ENCODE measurements at places on chromosomes 7 and 10.

- DNase-seq, result peak; percentile 40
These were observed 50.0 kb downstream of the SRI start for GRCh38 chr7:88169717-88170320.

- no peak for DNase-seq
These were observed 8.6 kb downstream of the PSAP start for GRCh38 chr10:71842422-71842821.

DNA sequence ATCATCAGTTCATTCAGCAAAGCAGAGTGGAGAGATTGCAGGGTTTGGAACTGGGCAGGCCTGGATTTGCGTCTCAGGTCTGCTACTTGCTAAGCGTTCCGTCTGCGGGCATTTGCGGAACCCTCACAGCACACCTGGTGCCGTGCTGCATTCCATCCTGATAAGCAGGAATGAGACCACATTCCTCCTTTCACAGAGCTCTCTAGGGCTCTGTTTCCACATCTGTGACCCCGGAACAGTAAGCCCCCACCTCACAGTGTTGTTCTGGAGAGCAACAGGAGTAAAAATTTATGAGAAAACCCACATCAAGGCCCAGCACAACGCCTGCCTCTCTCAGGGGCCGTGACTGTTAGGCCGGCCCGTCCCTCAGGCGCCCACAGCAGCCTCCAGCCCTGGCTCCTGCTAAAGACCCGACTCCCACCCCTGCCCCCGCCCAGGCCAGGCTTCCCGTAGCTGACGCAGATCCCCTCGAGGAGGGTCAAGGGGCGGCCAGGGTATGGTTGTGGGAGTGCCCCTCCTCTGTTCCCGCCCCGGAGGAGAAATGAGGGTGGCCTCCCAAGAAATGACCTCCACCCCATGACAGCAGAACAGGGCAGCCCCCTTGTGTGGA lies 128.9 kb downstream of the RGS10 start:
- DNase-seq, result no peak

DNA sequence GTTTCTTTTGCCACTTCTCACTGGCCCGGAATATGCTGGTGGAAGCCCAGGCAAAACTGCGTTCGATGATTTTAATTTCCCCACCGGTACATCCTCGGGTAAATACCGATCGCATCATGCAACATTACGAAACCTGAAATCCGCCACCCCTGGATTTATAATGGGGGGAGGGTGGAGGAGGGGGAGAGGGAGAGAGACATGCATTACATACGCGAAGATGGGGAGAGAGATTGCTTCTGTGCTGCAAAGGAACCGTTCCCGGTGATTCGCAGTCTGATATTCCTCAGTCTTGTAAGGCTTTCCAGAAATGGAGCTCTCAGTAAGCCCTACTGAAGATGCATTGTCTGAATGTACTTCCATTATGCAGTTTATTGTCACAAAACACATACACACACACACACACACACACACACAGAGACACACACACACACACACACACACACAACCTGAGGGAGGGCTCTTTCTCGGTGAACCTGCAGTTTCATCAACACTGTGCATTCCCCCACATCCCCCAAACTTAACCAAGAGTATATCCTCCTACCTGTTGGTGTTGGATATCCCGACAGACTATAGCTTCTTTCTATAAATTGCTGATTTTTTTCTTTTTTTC lies 741 bp downstream of the GPR85 start:
- DNase-seq, result peak; percentile 3

- DNase-seq, result peak; percentile 58
These were observed 82.4 kb downstream of the ADCYAP1R1 start for GRCh38 chr7:31134246-31135188.

- DNase-seq, result no peak
These were observed 15.9 kb downstream of the GPRIN2 start for GRCh38 chr10:46540412-46541016.
